ENCODE measurements at places on chromosomes 1 and 21. TPM values are rescaled to one million over a fixed set of nuclear protein-coding genes. Genes with fewer than 3 reads are reported as not detected.

IRF6 gene
- total RNA-seq: 0.59 TPM

FCRLA gene
- total RNA-seq: 0.83 TPM

CHRM3 gene
- 2.8 TPM for total RNA-seq

YBX1 gene
- 899 TPM for total RNA-seq

TNFRSF8 gene
- total RNA-seq: not detected

DENND4B gene
- total RNA-seq: 24.3 TPM

SNX7 gene
- total RNA-seq: 49.6 TPM

IPP gene
- total RNA-seq: 18.4 TPM

KPRP gene
- total RNA-seq: not detected

TNNT2 gene
- total RNA-seq: not detected

GRIK3 gene
- not detected for total RNA-seq

TCP10L gene
- total RNA-seq: 0.46 TPM

CAMK2N1 gene
- total RNA-seq: 8.5 TPM

CCDC30 gene
- 0.89 TPM for total RNA-seq

PGBD5 gene
- not detected for total RNA-seq

PLEKHA6 gene
- total RNA-seq: 0.05 TPM

AVPR1B gene
- not detected for total RNA-seq

DISP3 gene
- total RNA-seq: under 0.01 TPM

SLC19A1 gene
- 9.2 TPM for total RNA-seq

SV2A gene
- 15.4 TPM for total RNA-seq

NIBAN1 gene
- total RNA-seq: 59.1 TPM

EDARADD gene
- total RNA-seq: not detected

All from smooth muscle cell of the umbilical artery (primary cell).